Foreskin keratinocyte (primary cell): ENCODE measurements at places on chromosomes 7 and 10. TPM values are rescaled to one million over a fixed set of nuclear protein-coding genes. Genes with fewer than 3 reads are reported as not detected.

INPP5F gene
- total RNA-seq, result 25.9 and 27.5 TPM in 2 replicates

SPDYE8 gene
- total RNA-seq, result not detected in 2 replicates

FFAR4 gene
- total RNA-seq, result not detected in 2 replicates

KLLN gene
- 0.24 and 0.35 TPM in 2 replicates for total RNA-seq

SLC29A4 gene
- total RNA-seq, result 0.46 and 1.0 TPM in 2 replicates

ELAPOR2 gene
- total RNA-seq, result 2.8 and 3.7 TPM in 2 replicates

TMEM236 gene
- total RNA-seq, result 0.63 TPM in 1 of 2 replicates, not detected in the other

EEPD1 gene
- 2.2 and 2.4 TPM in 2 replicates for total RNA-seq

CPED1 gene
- 1.3 and 3.6 TPM in 2 replicates for total RNA-seq

AMPH gene
- total RNA-seq, result not detected in 2 replicates

TAS2R41 gene
- total RNA-seq, result not detected in 2 replicates

NKX2-3 gene
- not detected in 2 replicates for total RNA-seq

NEURL1 gene
- 0.18 and 0.24 TPM in 2 replicates for total RNA-seq

CYP3A5 gene
- 1.1 and 1.9 TPM in 2 replicates for total RNA-seq

CXCL12 gene
- total RNA-seq, result not detected in 2 replicates

PRLHR gene
- total RNA-seq, result not detected in 2 replicates
